ENCODE measurements at places on chromosomes 3 and 15. TPM values are rescaled to one million over a fixed set of nuclear protein-coding genes. Genes with fewer than 3 reads are reported as not detected.

- DNase-seq = no peak
Observed at GRCh38 chr3:30069056-30069455, 537.3 kb upstream of the TGFBR2 start.

Gene GOLGA8O
- not detected for total RNA-seq

- no peak for DNase-seq
Observed at GRCh38 chr3:38205472-38205805, 40.1 kb downstream of the OXSR1 start.

DNA sequence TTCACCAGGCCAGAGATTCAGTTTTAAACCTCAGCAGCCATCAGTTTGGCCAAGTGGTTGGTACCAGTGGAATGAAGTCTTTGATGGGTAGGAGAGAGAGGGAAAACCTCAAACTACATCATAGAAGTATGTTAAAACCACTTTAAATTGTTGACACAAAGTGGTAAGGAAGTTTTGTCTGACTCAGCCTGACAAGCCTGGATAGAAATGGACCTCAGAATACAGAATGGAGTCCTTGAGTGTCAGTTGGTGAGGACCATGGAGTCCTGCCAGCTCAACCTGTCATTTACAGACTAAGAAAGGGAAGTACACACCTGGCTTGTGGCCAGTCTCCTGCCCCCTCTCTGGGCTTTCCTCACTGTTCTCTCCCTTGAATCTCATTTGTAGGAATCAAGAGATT is 12.1 kb downstream of the EAF1 start:
- DNase-seq = peak; percentile 10

- peak; percentile 53 for DNase-seq
Observed at GRCh38 chr15:81256916-81257315, 60.2 kb downstream of the IL16 start.

DNA sequence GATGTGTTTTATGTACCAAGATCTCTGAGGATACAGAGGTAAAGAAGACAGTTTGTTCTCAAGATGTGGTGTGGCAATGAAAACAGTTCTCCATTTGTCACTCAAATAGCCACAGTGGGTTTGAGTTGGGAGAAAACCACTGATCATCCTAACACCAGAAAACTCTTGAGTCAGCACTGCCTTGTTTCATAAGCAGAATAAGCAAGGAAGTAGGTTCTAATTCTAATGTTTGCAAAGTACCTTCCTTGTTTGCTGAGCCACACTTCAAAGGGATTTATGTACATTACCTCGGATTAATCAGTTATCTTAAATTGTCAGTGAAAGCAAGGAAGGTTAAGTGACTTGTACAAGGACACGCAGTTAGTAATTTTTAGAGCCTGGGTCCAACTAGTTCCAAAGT is 107.8 kb upstream of the BOC start:
- no peak for DNase-seq

- no peak for DNase-seq
Observed at GRCh38 chr3:33057320-33058298, 39.3 kb downstream of the GLB1 start.

Gene PIGB
- 18.6 TPM for total RNA-seq

DNA sequence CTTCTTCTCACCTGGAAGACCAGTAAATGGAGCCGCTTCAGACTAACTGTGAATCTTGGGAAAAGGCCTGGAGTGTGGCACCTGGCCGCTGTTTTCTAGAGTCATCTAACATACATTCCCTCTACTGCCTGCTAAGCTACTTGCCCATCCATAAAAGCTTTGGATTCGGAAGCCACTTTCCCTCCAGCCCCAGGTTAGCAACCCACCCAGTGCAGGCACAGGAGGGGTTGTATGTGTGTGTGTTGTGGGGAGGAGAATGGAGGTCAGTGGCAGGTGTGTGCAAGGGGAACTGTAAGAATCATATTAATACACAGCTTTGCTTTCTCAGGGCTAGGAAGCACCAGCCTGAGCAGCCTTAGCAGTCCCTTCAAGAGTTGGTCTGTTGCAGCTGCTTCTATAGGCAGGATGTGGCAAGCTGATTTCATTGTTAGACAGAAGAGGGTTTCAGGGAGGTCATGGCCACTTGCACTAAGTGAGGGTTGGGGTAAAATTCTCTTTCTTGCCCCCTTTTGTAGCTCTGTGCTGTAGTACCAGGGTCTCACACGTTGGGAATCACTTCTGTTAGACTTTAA is 8.9 kb downstream of the NSUN3 start:
- DNase-seq = no peak
